ENCODE measurements at places on chromosomes 3 and 15. TPM values are rescaled to one million over a fixed set of nuclear protein-coding genes. Genes with fewer than 3 reads are reported as not detected.

GRCh38 chr15:91168457-91168856, 68.4 kb downstream of the SV2B start:
- no peak for DNase-seq

DNA sequence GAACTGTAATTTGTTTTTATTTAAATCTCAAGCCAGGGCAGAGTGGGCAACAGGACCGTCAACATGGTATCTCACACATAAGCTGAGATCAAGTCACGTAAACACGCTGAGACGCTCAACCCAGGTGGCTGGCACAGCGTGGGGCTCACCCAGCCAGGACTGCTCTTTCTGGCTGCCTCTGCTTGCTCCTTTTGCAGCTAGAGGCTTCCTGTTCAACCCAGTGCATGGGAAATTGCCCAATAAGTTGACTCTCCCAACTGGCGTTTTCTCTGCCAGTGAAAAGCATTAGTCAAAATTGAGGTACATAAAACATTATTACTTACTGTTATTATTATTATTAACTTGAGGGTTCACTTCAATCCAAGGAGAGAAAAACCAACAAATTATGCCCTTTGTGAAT, 398.1 kb downstream of the NR2F2 start:
- no peak for DNase-seq

Gene LIPC
- 33.1 TPM for total RNA-seq

Gene TERC
- 2.3 TPM for total RNA-seq

Gene GOLGA6L7
- not detected for total RNA-seq

DNA sequence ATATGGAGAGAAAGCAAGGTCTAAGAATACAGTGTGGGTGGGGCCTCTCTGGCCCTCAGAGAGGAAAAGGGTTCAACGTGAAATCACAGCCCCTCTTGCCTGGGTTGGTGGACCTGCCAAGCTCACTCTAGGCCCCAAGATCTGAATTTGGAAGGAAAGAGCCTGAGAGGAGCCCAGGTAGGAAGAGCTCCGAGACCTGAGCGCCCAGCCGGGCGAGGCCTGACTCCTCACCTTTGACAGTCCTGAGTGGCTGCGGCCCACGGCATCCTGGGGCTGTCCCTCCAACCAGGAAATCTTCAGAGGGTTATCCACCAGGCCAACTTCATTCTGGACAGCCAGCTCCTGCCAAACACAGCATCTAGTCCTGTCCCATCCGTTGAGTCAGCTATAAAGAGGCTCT, 3.7 kb downstream of the C15orf62 start:
- DNase-seq = no peak

DNA sequence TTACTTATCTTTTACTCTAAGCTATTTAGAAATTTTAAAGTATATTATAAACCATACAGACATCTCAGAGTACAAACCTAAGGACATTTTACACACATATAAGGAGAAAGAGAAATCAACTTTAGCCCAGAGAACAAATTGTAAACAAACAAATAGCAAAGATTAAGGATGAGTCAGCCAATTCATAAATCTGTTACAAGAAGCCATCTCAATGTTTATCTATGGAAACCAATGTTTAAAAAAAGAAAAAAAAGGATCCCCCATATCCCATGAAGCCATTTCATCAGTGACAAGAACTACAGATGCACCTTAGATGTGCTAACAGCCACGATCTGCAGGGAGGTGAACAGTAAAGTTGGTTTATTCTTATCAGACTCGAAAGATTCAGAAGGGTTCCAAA, 437.1 kb downstream of the SHQ1 start:
- DNase-seq = no peak

Gene CCR3
- total RNA-seq = 0.14 TPM

DNA sequence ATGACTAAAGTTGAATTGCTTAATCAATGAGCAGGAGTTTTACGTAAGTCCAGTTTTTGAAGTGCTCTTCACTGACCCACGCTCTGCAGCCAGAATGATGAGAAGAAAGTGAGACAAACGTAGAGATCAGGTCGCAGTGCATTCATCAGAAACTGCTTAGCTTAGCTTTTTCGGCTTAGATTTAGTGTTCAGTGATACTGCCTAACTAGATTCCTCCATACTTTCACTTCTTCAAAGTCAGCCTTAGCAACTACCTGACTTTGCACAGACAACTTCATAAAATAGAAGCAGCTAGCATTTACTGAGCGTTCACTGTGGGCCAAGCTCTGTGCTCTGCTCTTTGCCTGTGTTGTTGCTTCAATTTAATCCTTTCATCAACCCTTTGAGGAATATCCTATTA, 116.1 kb downstream of the KCNH8 start:
- DNase-seq = no peak

DNA sequence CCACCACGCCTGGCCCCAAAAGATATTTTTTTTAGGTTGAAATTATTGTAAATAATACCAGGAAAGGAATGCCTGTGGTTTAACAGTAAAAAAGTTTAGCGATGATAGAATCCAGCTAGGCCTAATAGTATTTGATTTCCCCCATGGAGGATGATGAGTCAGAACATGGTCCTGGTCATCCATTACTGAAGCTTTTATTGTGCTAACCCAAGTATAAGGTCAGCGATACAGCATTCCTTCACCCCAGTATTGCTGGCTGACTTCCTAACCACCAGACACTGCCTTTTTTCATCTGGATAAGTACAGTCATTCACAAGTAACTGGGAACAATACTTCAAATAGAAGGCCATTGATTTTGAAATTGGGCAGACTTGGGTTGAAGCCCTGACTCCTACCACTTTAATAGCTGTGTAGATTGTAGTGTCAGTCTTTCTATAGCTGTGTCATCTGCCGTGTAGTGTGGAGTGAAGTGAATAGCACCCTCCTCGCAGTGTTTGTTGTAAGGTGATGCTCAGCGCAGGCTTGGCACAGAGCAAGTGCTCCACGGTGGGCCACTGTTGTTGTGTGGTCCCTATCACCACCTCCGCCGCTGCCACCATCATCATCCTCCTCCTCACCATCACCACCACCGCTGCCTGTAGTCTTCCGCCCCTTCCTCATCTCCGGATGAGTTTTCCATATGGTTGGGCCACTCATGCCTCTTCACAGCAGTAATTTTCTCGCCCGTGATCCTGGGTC, 436.0 kb upstream of the TPM1 start:
- no peak for DNase-seq

- DNase-seq = no peak
Measured at GRCh38 chr15:56930669-56931313, 12.3 kb downstream of the TCF12 start.

Gene CYP8B1
- not detected for total RNA-seq

DNA sequence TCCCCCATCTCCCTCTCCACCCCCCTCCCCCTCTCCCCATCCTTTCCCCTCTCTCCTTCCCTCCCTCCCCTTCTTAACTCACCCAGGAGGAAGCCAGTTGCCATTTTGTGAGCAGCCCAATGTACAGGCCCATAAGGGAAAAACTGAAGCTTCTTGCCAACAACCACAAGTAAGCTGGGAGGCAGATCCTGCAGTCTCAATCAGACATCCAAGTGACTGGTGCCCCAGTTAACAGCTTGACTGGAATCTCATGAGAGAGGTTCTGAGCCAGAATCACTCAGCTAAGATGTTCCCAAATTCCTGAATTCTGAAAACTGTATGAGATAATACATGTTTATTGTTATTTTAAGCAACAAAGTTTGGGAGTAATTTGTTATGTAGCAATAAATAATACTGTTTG, 90.7 kb downstream of the C3orf70 start:
- DNase-seq = no peak

GRCh38 chr3:143676747-143677146, 171.5 kb downstream of the SLC9A9 start:
- DNase-seq = no peak

Gene EFHB
- total RNA-seq = 0.71 TPM
